ENCODE measurements at places on chromosomes 2 and 18.

DNA sequence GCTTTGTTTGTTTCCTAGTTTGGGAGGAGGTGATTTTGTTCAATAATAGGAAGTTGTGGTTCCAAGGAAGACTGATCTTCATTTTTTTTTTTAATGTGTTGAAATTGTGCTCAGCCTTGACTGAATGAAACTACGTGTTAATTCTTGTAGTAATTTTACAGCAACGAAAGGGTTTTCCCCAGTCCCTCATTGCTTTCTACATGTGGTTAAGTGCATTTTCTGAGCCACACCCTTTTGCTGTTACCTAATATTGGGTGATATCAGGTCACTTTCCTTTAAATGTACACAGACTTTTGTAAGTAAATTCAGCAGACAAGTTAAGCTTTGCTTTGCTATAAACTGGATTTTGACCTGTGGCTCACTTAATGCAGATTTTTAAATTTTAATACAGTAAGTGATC, 73.6 kb downstream of the OTX1 start:
- no peak for DNase-seq

- DNase-seq, result no peak
Measured at GRCh38 chr18:79471046-79471445, 75.3 kb downstream of the NFATC1 start.

DNA sequence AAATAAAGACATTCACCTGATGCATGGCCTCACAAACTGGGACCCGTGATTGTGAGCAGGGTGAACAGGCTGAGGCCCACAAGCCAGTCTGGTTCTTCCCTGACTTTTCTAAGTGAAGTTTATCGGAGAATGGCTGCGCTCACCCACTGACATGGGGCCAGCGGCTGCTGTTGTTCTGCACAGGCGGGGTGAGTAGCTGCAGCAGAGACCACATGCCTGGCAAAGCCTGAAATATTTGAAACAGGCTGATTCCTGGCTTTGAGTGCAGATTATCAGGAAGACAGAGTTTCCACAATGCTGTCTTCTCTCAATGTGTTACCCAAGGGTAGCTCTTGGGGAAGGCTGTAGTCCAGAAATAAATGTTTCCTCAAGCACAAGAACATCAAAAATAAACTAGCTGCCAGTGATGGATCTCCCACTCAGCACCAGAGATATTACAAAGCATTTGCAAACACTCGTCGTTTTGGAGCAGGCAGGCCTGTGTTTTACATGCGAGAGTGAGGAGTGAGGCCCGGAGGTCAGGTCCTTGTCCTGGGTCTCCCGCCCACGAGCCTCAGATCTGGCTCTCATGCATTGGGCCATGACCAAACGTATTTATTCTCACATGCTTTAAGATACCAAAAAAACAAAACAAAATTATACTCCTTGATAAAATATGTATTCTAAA, 647.1 kb downstream of the GALR1 start:
- no peak for DNase-seq

- DNase-seq, result no peak
Measured at GRCh38 chr2:99200076-99200800, 19.3 kb downstream of the MRPL30 start.

DNA sequence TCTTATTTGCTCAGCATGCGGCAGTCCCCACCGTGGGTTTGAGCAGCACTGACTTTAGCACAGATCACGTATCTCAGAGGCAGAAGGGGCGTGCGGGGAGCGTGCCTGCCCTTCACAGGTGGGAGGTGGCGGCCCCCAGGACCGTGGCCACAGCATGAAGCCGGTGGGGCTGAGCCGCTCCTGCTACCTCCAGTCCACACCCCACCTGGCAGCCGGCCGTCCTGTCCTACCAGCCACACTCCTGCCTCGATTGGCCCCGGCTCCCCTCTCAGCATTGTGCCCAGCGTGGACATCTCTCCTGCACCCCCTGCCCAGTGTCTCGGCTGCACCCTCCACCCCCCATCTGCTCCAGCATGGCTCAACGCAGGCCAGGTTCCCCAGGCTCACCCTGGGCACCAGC, 73.6 kb downstream of the NFATC1 start:
- DNase-seq, result no peak

DNA sequence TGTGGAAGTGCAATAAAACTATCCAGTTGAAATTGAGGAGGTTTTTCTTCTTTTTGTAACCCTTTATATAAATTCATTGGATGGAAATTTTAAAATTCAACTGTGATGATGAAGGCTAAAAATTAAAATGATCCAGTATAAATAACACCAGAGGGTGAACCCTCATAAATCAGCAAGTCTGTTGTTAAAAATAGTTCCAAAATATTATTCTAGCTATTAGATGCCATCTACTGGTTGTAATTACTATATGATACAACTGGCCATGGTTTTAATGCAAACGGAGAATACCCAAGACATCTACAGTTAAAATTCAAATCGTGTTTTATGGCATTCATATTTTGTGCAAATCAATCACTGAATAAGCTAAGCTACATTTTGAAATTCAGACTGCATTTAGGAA, 53.8 kb downstream of the TMEM200C start:
- no peak for DNase-seq

DNA sequence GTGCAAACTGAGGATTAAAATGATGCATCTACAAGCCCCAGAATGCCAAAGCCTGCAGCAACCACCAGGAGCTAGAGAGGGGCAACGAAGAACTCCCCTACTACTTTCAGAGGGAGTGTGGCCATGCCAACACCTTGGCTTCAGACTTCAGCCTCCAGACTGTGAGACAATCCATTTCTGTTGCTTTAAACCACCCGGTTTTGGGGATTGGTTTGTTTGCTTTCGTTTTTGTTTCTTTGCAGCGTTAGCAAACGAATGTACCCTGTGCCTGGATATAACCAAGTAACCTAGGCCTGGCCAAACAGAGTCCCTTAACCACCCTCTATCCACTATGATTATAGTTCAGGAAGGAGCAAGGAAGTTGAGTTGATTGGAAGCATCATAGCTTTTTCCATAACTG, 171.2 kb upstream of the NCK2 start:
- DNase-seq, result no peak

GRCh38 chr2:97736608-97737330, 23.4 kb downstream of the ZAP70 start:
- no peak for DNase-seq

DNA sequence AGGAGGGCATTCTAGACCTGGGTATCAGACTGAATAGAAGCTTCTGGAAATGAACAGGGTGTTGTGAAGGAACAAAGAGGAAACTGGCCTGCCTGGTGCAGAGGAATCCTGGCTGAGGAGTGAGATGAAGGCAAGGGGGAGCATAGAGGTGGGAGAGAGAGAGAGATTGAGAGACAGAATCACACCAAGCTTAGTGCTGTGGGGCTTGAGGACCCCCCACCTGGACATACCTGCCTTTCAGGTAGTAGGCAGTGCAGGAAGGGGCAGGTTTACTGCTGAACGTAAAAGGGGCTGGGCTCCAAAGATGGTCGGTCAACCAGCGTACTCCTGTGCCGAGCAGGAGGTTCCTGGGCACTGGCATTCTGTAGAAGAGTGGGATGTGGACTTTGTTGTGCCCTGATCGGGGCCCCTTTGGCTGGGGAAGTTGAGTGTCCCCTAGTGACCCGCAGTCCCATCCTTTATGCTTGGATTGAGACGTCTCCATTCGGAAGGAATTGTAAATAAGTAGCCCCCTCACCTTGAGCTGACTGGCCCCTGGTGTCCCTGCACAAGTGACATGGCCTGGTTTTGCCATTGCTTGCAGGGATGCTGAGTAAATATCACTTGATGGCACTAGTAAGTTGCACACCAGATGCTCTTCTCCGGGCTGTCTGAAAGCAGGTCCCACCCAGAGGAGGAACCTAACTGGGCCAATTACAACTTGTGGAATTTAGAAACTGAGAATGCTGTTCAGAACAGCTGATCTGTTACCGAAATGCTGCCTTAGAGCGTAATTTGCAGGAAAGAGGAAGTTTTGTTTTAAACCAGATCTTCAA, 1.4 kb downstream of the UBE2F start:
- no peak for DNase-seq

- no peak for DNase-seq
Measured at GRCh38 chr18:46891742-46892214, 25.5 kb downstream of the PIAS2 start.

- DNase-seq, result peak; percentile 30
Measured at GRCh38 chr2:213806125-213806726, 522.0 kb downstream of the SPAG16 start.

DNA sequence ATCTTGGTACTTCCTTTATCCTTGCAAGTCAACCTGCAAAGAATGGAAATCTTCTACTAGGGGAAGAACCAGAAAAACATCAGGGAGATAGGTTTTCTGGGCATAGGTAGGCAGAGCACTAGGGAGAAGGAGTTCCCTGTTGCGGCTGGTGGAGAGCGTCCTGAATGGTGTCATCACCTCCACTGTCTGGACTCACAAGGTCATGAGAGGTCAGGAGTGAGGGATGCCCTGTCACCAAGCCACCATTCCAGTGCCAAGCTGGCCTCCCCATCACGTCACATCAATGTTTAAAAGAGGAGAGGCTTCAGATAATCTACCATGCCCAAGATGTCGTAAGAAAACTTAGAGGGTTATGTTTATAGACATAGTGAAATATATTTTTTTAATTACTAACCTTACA, 72.1 kb downstream of the BCL2 start:
- no peak for DNase-seq

DNA sequence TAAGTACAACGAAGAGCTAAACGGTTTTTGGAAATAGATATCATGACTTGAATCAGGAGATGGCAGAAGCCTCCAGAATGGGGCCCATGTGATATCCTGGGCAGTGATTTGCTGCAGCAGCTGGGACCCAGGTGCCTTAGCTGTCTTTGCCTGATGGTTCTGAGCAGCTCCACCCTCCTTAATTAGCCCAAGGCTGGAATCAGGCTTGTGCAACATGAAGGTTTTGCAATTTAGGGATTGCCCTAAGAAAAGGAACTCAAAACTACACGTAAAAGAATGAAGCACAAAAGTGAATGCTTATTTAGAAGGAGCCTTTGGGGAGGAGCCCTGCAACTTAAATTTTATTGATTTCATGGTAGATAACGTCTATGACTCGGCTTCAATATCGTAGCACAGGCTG, 17.3 kb upstream of the CNDP2 start:
- DNase-seq, result no peak

GRCh38 chr2:121095257-121096080, 189.5 kb downstream of the TFCP2L1 start:
- peak; percentile 52 for DNase-seq

DNA sequence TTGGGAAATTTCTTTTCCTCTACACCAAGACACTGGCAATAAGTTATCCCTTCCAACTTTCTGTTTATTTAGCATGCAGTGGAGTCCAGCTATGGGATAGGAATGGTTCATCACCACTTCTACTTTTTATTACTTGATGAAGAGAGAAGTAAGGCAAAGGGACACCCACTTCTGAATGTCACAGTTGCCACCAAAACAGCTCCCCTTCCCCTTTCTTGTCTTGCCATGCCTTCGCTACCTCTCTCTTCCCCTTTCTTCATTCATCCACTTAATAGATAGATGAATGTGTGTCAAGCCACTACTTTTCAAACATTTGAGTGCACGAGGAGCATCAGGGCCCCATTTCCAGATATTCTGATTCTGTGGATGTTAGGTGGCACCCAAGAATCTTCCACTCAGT, 59.6 kb downstream of the KCTD18 start:
- no peak for DNase-seq

DNA sequence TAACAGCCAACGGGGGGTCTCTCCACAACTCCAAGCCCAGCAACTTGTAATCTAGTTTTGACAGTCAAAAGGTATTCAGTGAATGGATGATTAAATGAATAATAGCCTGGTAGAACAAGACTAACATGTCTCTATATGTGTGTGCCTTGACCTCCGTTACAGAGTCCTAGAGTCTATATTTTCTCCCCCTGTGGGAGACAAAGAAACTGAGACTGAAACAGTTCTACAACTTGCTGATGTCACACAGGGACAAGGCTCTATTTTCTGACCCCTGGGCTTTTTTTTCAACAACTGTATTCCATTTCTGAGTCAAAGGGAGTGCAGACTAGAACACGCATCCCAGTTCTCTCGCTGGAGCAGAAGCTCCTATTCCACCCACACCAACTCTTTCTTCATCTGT, 223.6 kb upstream of the AGAP1 start:
- no peak for DNase-seq

- no peak for DNase-seq
Measured at GRCh38 chr2:204971206-204971907, 426.1 kb downstream of the PARD3B start.

DNA sequence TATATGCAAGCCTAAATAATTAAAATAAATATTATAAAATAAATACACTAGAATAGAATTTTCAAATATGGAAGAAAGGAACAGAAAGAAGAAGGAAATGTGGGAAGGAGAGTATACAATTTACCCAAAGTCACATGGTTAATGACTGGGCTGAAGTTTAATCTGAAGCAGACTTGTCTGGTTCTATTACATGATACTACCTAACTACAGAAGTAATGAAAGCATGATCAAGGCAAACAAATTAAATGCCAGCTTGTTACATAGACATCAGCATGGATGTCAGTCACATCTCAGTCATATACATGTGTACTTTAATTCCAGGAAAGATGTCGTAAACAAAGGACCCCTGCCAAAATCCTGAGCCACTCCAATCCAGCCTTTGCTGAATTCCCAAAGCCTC, 1060.8 kb downstream of the CNTNAP5 start:
- no peak for DNase-seq

DNA sequence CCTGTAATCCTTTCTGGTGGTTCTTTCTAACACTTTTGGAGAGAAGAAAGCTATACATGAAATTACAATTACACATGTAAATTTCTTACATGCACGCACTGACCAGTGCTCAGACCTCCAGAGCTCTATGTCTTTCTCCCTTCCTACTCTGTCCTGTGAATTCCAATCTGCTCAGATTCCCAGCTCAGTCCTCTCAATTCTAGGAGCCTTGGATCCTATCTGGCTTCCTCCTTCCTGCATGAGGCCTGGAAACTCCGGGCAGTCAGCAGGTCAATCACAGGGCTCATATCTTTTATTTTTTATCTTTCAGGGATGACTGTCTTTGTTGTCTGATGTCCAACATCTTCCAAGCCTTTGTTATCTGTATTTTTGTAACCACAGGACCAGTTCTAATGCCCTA, 56.0 kb downstream of the NEURL3 start:
- no peak for DNase-seq

- no peak for DNase-seq
Measured at GRCh38 chr2:20352230-20352578, 1.6 kb upstream of the PUM2 start.

DNA sequence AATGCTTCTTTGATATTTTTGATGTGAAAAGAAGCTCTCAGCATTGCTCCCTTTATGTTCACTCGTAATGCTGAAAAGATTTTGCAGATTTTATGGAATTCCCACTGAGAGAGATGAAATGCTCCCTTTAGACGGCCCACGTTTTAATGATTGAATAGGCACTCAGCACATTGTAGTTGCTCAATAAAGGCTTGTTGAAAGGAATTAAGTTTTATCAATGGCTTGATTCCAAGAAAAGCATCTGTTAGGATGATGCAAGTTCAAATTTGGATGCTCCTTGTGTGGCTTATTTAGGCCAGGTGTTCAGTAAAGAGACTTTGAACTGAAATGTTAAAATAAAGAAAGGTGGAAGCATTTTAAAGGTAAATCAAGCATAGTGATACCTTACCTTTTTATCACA, 725.1 kb downstream of the EPHA4 start:
- no peak for DNase-seq
